ENCODE measurements at places on chromosomes 4 and X.

DNA sequence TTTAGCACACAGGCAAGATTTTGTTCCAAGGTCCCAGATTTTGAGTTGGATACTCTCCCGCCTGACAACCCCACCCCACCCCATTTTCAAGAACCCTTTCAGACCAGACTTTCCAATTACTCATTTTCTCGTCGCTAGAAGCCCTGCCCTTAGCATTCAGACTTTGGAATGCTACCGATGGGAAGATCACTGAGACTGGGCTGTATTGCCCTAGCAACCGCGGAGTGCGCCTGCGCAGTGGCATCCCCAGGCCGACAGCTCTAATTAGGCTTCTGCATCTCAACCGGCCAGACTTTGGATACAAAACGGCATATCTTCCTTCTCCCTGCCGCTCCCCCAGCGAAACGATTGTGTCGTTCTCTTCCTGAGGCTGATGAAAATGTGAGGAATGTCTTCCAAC, 3.4 kb downstream of the MAGEE2 start:
- H3K4me3 ChIP-seq = no peak overlapping the region
- H3K27me3 ChIP-seq = no peaks in the 10 kb centered on the region
- H3K27ac ChIP-seq = no peak overlapping the region

- H3K36me3 ChIP-seq = peaks cover 58% of the 10 kb centered on the region
- DNase-seq = peak; percentile 20
- H3K27ac ChIP-seq = peak overlapping the region; percentile 99
- peak overlapping the region; percentile 48 for H3K4me3 ChIP-seq
- peaks cover 8% of the 10 kb centered on the region for H3K27me3 ChIP-seq
- H3K4me1 ChIP-seq = peaks cover 42% of the 10 kb centered on the region
These were observed 66.4 kb upstream of the OR13H1 start for GRCh38 chrX:131477498-131477897.

DNA sequence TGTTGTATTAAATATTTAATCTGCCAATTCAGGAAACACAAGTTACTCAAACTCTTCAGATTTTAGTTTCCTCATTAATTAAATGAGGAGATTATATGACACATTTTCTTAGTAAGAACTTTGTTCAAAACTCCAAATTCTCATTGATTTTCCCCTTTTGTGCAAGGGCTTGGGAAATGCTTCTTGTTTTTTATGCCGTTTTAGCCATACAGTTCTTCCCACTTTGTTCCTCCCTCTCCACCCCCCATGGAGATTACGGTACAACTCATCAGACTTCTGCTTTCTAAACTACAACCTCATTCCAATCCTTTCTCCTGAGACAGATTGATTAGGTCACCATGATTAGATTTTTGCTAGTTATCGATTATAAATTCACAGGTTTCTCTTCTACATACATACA, 10.9 kb upstream of the BBS7 start:
- H3K27ac ChIP-seq = no peak overlapping the region
- 0 out of 2 replicates have a peak, but pooled peaks cover 4% of the 10 kb centered on the region for H3K4me1 ChIP-seq
- H3K27me3 ChIP-seq = peaks cover 5% of the 10 kb centered on the region
- H3K36me3 ChIP-seq = no peaks in the 10 kb centered on the region

- no peaks in the 10 kb centered on the region for H3K27me3 ChIP-seq
- no peak overlapping the region for H3K27ac ChIP-seq
- no peak for DNase-seq
These were observed 174.6 kb downstream of the ZNF330 start for GRCh38 chr4:141395246-141395830.

- H3K36me3 ChIP-seq = no peaks in the 10 kb centered on the region
- no peak overlapping the region for H3K27ac ChIP-seq
These were observed 24.1 kb downstream of the TMPRSS11A start for GRCh38 chr4:67939195-67939594.
